ENCODE measurements at places on chromosomes 7 and 10. TPM values are rescaled to one million over a fixed set of nuclear protein-coding genes. Genes with fewer than 3 reads are reported as not detected.

DNA sequence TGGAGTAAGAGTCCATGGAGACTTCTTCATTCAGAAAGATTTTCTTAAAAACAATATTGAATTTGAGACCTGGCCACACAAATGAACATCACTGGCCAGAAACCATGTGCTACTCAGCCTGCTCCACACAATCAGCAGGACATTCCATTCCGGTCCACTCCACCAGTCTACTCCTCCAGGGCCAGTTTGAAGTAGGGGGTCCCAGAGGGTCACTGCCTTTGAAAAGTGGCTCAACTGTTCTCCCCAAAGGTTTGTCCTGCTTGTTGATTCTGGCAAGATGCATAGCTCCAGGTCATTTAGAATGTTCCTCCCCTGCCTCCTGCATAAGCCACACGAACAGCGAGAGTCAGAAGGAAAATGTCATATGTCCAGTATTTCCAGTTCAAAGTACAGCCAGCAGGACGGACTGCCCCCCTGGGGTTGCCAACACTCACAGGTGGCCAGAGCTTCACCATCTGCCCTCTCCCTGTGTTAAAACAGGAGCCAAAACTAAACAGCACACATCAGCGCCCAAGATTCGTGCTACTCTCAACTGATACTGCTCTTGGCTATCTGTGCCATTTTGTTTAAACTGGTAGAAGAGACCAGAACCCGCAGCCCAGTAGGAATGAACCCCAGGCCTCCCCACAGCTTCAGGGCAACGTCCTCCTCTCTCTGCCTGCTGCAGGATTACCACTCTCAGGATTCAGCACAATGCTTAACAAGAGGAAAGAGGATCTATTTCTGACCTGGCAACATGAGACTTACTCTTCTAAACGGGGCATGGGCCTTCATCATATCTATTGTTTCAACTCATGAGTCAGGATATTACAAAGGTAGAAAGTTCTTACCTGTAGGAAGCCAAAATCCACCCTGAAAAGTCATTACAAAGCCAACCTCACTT, 11.3 kb downstream of the GRB10 start:
- no peak for DNase-seq

GRCh38 chr7:6169805-6170520, 102.5 kb downstream of the CYTH3 start:
- DNase-seq = no peak

DNA sequence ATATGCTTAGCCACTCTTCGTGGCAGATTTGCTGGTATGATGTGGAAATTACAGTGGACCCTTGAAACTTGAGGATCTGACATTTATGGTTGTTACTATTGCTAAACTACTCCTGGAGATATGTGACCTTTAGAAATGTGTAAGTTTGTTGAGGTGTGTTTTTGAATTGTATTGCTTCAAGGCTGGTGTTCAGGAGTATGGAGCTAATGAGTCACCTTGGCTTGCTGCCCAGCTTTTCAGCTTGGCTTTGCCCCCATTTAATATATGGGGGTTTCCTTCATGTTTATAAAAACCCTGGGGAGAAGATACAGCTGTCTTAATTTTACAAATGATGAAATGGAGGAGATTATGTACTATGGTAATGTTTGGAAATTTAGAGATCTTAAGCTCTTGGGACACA, 11.6 kb downstream of the HBP1 start:
- no peak for DNase-seq

DNA sequence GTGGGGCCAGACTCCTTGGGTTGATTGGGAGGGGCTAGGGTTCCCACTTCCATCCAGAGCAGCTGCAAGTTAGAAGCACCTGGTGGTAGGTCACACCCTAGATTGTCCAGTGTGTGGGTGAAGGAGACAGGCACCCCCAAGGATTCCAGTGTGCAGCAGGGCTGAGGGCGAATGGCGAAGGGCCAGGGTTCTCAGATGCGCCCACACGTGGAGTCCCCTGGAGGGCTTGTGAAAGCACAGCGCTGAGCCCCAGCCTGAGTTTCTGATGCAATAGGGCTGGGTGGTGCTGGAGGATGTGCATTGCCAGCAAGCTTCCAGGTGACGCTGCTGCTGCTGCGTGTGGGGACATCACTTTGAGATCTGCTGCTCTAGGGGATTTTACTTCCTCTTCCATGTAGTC, 25.4 kb downstream of the TBATA start:
- DNase-seq = peak; percentile 47

DNA sequence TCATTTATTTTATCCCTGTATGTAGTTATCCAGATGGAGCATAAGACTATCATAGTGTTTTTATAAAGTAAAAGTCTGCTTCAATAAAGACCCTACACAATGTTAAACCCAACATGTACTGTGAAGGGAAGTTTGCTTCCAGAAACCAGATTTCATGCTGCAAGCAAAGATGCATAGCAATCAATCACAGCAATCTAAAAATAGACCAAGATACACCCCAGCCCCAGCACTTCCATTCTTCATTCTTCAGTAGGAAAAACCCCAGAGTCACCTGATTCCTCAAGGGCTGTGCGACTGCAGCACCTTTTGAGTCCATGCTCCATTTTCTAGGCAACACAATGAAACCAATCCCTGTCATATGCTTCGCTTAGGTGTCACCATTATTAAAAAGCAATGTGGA, 66.9 kb upstream of the PDE1C start:
- no peak for DNase-seq

- DNase-seq = no peak
Observed at GRCh38 chr7:11170175-11170574, 196.5 kb downstream of the PHF14 start.

DNA sequence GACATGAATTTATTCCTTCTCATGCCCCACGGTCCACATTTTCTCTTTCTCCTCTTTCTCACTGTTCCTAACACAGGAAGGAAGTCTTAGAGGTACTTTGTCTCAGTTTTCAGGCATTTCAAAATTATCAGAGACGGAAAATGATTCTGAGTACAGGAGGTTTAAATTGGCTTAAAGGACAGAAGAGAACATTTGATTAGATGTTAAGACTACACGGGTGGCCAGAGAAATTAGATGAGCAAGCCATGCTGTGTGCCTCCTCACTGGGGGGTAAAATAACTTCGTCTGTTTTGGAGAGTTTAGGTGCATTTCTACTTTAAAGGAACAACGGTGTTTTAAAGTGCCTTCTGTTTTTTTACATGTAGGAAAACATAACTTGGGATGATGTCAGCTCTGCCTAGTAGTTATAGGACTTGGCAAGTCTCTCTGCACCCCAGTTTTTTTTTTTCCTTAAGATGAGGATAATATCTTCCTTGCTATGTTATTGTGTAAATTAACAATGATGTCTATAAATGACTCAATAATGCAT, 66.9 kb downstream of the MCMBP start:
- no peak for DNase-seq

DNA sequence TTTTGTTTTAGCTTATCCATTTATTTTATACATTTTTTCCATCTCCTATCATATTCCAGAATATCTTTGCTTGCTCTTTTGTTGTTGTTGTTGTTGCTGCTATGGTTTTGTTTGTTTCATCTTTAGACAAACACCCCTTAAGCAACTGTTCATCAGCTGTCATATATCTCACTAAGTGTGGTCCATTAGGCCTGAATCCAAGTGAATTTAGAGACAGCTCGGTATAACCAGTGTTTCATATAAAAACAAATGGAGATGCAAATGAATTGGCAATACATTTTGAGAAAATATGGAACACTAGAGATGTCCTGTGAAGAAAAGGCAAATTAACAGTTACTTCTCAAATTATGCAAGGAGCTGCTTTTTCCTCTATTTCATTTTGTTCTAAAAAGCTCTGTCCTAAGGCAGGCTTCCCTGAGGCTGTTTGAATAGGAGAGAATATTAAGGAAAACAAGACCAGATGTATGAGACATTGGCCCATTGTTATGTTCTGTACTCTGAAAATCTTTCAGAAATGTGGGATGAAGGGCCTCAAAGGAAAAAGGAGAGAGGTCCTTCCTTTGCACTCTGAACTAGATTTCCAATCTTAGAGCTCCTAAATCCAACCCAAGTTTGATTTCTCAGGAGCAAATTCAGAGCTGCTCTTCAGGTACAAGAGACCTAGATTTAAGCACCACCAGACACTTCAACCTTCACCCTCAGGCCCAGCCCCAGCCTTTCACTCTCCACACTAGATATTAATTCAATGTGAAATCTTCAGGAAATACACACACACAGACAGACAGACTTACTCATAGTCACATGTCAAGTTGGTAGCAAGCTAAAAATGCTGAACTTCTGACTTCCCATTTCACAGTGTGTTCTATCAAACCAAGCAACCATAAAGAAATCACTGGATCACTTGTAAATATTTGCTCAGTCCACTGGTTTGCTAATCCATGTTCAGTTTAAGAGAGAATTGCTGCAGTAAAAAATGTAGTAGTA, 5.4 kb downstream of the TFEC start:
- no peak for DNase-seq

- DNase-seq = no peak
Observed at GRCh38 chr7:36279200-36279925, 110.3 kb upstream of the ANLN start.

- DNase-seq = no peak
Observed at GRCh38 chr10:102799691-102800471, 37.3 kb downstream of the CYP17A1 start.

Gene INA
- not detected for total RNA-seq

Gene CPEB3
- 3.2 TPM for total RNA-seq

Gene VWDE
- total RNA-seq = not detected

Gene ANKRD61
- 0.68 TPM for total RNA-seq
